Natural killer cell (primary cell): ENCODE measurements at places on chromosomes 1 and 21.

GRCh38 chr1:204108312-204109141 lies 35.6 kb downstream of the SOX13 start:
- no peak for DNase-seq

GRCh38 chr1:41673806-41674205 lies 189.3 kb upstream of the EDN2 start:
- DNase-seq = peak; percentile 70

- no peak for DNase-seq
These were observed 156.5 kb upstream of the KLHDC7A start for GRCh38 chr1:18324246-18324645.

DNA sequence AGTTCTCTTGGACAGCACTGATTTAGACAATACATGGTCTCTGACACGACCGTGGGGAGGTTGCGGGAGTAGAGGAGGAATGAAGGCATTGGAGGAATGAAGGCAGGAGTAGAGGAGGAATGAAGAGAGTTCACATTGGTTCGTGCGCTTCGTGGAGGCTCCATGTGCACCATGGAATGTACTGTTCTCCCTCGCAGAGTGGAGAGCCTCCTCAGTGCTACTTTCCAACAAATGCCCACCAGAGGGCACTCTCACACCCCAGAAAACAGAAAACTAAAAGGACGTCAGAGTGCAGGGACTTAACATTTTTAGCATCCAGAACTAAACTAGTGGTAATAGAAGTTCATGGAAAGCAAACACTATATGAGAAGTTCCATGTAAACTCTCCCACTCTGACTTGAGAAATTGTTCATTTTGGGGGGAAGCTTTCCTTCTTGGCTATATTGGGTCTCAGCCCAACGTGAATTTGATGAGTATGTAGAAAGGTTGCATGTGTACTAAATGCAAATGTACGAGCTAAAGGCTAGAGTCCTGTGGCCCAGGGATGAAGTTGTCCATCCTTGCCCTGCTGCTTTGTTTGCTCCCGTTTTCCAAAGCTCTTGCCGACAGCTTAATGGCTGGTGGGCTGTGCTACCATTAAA lies 211.6 kb downstream of the LMX1A start:
- no peak for DNase-seq

GRCh38 chr1:92921031-92922023 lies 39.9 kb downstream of the DIPK1A start:
- DNase-seq = no peak

DNA sequence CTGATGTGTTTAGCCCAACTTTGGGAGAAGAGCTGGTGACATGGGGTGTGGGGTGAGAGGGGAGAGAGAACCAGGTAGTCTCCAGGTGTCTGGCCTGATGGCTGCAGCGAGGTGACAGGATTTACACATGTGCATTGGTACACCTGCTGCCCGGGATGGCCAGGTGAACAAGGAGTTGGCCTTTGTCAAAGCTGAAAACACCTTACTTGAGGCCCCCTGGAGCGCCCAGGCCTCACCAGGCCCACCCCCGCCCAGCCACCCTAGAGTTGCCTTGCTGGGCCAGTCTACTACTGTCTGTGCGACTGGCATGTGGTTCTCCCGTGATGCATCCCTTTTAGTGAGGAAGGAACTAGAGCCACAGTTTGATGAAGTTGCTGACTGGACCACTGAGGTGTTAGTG lies 90.5 kb downstream of the ADARB1 start:
- DNase-seq = no peak

- DNase-seq = no peak
These were observed 7.9 kb downstream of the GPR3 start for GRCh38 chr1:27400082-27400962.

- DNase-seq = no peak
These were observed 2.0 kb upstream of the LHX4 start for GRCh38 chr1:180227861-180228647.

DNA sequence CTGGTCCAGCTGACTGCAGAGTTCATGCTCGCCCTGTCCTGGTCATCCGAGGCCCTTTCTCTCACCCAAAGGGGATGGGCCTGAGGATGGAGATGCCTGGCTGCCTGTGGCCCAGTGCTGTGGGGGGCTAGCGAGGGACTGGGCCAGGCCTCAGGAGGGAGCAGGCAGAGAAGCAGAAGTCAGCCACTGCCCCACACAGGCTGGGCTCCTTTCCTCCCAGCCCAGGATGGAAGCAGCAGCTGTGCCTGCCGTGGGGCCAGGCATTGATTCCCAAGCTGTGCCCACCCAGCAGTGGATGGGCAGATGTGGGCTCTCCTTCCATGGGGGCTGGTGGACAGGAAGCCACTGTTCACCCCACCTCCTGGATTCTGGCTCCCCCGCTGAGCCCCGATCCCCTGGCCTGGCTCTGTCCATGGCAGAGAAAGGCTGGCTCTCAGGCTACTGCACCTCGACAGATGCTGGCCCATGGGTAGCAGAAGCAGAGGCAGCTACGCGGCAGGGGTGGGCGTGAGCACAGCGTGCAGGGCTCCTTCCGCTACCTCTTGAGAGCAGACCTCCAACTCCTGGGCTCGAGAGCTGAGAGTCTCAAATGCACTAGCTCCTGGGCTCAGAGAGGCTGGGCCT lies 24.6 kb downstream of the RUNX3 start:
- DNase-seq = peak; percentile 16

- DNase-seq = no peak
These were observed 4.2 kb downstream of the TTC39A start for GRCh38 chr1:51325878-51326755.

- peak; percentile 87 for DNase-seq
These were observed 19.0 kb downstream of the BTG2 start for GRCh38 chr1:203324105-203325025.
